Tibial nerve (tissue), 4 donors: ENCODE measurements at places on chromosomes 2 and 18. TPM values are rescaled to one million over a fixed set of nuclear protein-coding genes. Genes with fewer than 3 reads are reported as not detected.
A peak's percentile ranks its signal among the peaks of the same experiment; 100 is the strongest.

GRCh38 chr2:106057206-106057605, 136.9 kb downstream of the UXS1 start:
- DNase-seq = no peak

- DNase-seq = no peak
Observed at GRCh38 chr2:215753808-215754207, 259.5 kb downstream of the MREG start.

DNA sequence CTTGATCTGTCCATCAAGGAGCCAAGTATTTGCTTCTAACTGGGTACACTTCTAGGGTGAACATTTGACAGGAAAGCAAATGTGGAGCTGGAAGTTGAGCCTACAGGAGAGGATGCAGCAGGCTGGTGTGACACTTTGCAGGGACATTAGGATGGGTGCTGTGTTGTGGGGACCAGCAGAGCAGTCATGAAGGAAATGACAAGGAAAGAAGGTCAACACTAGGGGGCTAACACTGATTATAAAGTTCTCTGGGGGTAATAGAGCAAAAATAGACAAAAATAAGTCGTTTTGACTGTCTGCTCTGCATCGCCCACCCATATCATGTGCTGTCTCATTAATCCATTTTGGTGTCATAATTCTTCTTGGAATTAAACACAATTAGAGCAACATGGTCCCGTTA, 652.4 kb downstream of the STK39 start:
- DNase-seq = no peak

Gene SCN2A
- 0.66 TPM for total RNA-seq

DNA sequence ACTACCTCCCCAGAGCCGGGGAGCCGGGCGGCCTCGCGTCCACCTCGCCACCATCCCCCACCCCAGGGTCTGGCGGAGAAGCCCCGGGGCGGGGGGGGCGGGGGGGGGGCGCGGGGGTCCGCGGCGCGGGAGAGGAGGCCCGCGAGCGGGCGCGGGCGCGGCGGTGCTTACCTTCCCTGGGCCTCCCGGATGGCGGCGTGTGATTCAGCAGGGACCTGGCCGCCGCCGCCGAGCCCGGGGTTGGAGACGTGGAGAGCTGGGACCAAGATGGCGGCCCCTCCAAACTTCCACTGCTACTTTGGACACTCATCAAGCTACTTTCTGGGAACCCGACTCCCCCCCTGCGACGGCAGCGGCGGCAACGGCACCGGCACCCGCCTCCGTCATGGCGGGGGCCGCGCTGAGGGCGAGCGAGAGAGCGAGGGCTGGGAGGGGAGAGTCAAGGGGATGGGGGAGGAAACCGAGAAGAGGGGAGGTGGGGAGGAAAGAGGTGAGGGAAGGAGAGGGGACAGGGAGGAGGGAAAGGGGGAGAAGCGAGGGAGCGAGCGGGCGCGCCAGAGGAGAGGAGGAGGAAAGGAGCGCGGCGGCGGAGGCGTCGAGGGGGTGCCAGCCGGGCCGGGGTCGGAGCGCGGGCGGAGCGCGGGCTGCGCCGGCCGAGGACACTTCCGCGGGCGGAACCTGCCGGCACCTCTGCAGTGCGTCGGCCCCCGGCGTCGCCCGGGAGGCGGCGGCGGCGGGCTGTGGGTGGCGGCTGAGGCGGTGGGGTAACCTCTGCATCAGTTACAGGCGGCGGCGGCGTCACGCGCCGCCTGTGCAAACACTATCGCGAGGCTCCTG, at the start of gene TLK1:
TSS of gene TLK1 (minus strand) at position 775 of the 837 bp plus-strand sequence. CDS start at position 310, 465 bp downstream.
- peak; percentile 30 for DNase-seq

Gene TXNDC2
- total RNA-seq = 0.20 TPM

- DNase-seq = no peak
Observed at GRCh38 chr2:216909541-216910210, 49.8 kb upstream of the TNP1 start.

DNA sequence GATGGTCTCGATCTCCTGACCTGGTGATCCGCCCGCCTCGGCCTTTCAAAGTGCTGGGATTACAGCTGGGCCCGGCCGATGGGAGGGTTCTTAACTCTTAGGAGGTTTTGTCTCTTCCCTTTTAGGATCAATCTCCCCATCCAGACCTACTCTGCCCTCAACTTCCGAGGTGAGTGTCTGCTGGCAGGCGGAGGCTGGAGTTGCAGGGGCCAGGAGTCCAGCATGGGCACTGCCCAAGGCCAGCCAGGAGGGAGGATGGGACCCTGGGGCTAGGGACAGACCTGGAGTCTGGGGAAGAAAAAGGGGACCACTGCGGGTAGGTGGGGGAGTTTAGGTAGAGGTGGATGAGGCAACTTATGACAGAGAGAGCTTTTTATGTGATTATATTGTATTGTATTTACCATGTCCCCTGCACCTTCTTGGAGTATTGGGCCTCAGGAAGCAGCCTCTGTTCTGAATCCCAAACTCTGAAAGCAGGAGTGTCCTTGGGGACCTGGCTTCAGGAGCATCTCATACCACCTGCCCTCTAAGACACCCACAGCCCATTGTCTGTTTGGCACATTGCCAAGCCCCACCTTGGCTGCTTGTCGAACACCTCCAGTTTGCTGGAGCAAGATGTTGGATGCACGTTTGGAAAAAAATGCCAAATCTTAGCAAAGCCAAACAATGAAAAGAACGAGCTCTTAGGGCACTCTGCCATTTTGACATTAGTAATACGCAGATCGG, 5.6 kb downstream of the DES start:
- DNase-seq = no peak

GRCh38 chr2:3633982-3634595, 23.9 kb upstream of the ALLC start:
- DNase-seq = no peak

Gene CYS1
- total RNA-seq = 2.7 TPM

- DNase-seq = no peak
Observed at GRCh38 chr2:44560352-44560751, 198.6 kb downstream of the CAMKMT start.
